ENCODE measurements at places on chromosomes 3 and 15. TPM values are rescaled to one million over a fixed set of nuclear protein-coding genes. Genes with fewer than 3 reads are reported as not detected.

C2CD4B gene
- total RNA-seq: 2.4 TPM

CA12 gene
- 0.33 TPM for total RNA-seq

CCDC51 gene
- 11.5 TPM for total RNA-seq

RTF1 gene
- total RNA-seq: 25.0 TPM

ARPIN gene
- total RNA-seq: 12.9 TPM

PPP2R3A gene
- 40.9 TPM for total RNA-seq

STXBP5L gene
- 0.09 TPM for total RNA-seq

RAB6B gene
- 27.2 TPM for total RNA-seq

GOLGA6L4 gene
- total RNA-seq: 2.9 TPM

HTR3E gene
- not detected for total RNA-seq

DUOX2 gene
- 0.63 TPM for total RNA-seq

RETNLB gene
- not detected for total RNA-seq

ISL2 gene
- not detected for total RNA-seq

ROBO2 gene
- 0.29 TPM for total RNA-seq

RGMA gene
- total RNA-seq: 16.4 TPM

SLC22A13 gene
- total RNA-seq: not detected

DNA sequence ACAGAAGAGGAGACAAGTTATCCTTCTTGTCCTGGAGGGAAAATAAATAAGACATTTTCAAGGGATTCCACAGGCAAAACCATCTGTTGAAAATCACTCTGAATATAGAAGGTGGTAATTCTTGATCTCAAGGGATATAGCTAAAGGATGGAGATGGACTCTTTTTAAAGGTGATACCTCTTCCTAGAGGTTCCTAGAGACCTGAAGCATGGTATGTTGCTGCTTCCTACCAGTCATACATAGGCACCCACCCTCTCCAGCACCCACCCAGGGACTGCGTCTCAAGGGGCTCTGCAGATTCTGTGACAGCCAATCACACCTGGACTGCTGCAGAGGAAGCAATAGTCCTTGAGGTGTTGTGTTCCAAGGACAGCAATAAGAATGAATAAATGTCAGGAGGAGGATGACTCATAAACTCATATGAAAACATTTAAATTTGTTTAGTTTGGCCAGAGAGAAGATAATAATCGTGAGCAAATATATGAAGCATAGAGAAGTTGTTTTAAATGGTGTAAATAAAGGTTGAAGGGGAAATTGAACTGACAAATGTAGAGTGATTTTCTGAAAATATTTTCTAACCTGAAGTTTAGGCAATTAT, 741.6 kb upstream of the CBLB start:
- no peak for DNase-seq

DNA sequence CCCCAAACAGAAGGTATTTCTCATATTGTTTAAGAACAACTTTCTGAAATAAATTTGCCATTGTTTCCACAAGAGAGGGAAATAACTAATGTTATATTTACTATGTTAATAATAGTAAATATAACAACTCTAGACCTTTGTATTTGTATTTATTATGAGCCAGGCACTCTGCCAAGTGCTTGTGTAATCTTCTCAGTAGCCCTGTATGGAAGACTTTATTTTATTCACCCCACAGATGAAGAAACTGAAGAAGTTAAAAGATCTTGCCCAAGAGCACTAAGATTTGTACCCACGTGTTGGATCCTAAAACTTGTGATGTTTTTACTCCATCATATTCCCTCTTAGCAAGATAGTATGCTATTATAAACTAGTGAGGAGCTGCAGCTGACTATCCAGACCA, 12.0 kb upstream of the GNB4 start:
- DNase-seq: no peak

DNA sequence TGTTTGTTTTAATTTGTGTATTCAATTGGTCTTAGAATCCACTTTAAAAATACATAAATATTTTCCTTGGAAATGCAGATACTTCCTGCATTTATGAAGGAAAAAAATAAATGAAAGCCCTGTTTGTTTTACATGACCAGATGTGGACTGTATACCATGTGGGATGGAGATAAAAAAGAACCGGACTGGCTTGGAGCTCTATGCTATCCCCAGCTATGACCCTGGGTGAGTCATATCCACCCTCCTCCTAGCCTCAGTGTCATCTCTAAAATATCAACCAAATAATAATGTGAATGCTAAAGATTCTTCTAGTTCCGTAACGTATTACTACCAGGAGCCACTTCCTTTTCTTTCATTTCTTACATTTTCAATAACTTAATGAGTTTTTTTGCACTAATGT, 44.5 kb upstream of the PDZRN3 start:
- DNase-seq: no peak

DNA sequence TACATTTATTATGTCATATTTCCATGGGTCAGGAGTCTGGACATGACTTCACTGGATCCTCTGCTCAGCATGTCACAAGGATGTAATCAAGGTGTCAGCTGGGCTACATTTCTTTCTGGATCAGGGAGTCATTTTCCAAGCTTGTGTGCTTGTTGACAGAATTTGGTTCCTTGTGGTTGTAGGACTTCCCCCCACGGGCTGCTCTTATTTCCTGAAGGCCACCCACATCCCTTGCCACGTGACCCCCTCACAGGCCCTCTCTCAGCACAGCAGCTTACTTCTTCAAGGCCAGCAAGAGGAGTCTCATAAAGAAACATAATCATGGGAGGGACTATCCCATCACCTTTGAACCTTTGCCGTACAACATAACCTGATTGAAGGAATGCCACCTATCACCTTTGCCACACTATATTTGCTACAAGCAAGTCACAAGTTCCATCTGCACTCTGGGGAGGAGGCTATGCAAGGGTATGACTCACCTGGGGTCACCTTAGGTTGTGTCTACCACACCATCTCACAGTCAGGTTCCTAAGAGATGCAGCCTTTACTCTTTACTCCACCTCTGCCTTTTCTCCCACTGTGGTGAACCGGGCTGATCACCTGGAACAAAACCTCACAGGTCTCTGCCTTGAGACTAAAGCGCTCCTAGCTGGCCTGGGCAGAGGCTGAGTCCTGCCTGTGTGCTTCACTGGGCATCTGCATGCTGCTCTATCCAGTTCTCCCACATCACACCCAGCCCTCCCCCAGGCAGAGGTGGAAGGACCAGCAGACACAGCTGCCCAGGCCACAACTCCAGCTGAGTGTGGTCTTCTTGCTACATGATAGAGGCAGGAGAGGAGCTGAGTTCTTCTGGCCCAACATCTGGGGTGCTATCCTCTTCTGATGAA, 13.5 kb downstream of the RAB6B start:
- no peak for DNase-seq

- DNase-seq: no peak
Measured at GRCh38 chr15:30885814-30886213, 17.9 kb upstream of the FAN1 start.

DNA sequence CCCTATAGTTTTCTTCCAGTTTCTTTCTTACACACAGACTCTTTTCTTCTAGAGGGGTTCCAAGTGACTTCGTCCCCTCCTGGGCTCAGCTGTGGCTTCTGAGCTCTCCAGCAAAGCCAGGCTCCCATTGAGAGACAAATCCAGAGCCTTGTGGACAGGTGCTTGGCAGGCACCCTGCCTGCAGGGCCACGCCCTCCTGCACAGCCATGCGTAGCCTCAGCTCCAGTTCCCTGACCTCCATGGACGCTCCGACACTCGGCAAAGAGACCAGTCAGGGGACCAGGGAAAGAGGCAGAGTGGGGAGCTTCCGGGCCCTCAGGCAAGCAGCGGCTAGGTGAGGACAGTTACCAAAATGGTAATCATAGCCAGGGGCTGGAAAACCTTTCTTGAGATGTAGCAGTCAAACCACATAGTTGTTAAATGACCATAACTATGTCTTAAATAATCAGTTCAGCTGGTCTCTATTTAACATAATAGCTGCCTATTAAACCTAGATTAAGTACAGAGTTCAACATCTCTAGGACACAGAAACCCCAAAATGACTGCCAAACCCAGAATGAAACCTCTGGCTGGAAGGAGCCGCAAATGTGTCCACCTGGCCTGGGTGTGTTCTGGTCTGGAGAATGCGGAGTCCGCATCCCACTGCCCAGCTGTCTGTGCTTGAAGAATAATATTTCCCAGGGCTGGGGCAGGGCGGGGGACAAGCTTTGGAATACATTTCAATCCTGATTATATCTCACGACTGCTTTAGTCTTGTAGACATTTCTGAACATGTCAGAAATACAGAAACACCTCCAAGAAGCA, 69.3 kb upstream of the RGMA start:
- no peak for DNase-seq

DNA sequence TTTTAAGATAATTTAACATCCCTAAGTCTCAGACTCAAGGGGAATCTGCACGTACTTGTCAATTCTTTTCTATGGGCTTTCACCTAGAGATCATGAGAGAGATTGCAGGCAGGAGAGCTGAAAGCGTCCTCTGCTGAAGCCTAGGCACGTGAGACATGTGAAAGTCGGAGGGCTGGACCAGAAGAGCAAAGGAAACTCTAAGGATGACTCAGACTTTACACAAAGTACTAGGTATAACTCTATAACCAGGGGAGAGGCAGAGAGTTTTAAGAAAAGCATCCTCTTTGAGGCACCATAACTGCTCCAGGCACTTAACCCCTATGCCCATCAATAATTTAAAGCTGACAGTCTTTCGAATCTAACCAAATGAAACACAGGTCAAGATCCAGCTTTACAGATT, 436.6 kb downstream of the VGLL3 start:
- DNase-seq: no peak

GRCh38 chr3:181940703-181941102, 229.0 kb downstream of the SOX2 start:
- no peak for DNase-seq

DNA sequence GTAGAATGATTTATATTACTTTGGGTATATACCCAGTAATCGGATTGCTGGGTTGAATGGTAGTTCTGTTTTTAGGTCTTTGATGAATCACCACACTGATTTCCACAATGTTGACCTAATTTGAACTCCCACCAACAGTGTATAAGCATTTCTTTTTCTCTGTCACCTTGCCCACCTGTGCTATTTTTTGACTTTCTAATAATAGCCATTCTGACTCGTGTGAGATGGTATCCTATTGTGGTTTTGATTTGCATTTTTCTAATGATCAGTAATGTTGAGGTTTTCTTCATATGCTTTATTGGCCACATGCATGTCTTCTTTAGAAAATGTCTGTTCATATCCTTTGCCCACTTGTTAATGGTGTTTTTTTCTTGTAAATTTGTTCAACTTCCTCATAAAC, 340.8 kb downstream of the PLOD2 start:
- no peak for DNase-seq

- no peak for DNase-seq
Measured at GRCh38 chr3:79200456-79200855, 567.3 kb downstream of the ROBO1 start.

GRCh38 chr3:40920041-40920440, 279.3 kb upstream of the CTNNB1 start:
- no peak for DNase-seq

DNA sequence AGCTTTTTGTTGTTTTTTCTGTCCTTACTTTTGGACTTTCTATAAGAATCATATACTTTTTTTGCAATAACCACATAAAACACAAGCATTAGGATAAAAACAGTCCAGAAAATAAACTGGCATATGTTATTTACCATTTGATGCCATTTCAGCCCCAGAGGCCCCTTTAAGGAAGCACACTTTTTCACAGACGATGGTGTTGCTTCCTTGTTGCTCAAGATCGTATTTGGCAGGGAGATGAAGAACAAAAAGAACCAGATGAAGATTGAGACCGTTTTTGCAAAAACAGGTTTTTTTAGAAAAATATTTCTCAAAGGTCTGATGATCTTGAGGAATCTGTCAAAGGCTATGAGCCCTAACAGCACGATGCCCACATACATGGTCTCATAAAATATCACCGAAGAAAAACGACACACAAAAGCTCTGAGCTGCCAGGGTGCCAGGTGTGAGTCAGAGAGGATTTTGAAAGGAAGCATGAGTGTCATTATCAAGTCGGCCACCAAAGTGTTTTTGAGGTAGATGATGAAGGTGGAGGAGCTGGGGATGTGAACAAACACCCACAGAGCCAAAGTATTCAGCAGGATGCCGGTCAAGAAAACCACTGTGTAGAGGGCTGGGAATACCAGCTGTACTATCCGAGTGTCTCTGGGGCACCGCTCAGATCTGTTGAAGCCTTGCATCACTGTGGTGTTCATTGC, 902 bp downstream of the P2RY13 start:
- no peak for DNase-seq

- no peak for DNase-seq
Measured at GRCh38 chr15:39948817-39949216, 14.9 kb downstream of the EIF2AK4 start.

DNA sequence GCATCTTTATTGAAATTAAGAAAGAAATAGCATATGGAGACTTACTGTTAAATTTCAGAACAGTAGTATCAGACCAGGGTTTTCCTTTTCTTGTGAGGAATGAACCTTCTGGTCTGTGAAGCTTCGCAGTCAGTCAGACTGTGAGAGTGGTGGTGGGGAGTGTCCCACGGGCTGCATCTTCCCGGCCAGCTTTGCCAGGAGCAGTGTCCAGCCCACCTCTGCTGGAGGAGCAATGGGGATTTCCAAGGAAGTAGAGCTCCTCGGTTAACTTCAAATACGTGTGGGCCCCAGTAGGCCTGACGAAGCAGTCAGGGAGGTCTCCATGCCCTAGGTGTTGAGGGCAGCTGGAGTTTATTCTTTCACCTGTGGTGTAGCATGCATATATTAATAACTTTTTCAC, 40.9 kb upstream of the FBXL22 start:
- DNase-seq: no peak

DNA sequence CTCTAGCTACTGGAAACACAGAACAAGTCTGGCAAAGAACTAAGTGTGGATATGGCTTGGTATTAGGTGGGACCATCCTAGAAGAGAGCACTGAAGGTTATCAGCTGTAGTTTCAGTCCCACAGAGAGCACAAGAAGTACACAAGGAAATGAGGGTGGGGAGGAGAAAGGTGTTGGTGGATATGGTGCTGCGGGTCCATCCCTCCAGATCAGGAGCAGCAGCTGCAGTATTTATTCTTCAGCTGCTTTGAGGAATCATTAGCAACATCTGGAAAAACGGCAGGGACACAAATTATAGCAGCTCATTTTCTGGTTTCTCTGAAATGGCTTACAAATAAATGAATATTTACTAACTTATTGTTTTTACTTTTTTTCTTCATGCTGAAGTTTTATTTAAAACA, 29.0 kb downstream of the CD80 start:
- DNase-seq: no peak

Measured in right cardiac atrium (tissue), 5 donors.